ENCODE measurements at places on chromosomes 4 and X.

GRCh38 chr4:126592088-126592487, 1040.7 kb upstream of the INTU start:
- no peak for DNase-seq

DNA sequence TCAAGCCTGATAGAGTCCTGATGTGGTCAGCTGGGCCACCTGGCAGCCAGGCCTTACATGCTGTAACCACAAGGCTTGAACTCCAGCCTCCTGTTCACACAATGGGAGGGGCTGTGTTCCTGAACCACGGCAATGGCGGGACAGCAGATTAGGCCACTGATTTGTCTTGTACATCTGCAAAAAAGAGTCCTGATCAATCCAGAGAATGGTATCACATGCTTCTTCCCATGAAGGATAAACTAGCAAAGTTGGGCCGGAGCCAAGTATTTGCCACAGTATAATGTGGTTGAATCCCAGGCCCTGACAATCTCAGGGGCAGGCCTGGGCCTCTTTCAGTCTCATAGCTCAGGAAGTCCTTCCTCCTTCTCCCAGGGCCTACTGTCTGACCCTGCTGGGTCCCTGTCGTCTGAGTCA, 2182.5 kb upstream of the AGA start:
- DNase-seq, result no peak

DNA sequence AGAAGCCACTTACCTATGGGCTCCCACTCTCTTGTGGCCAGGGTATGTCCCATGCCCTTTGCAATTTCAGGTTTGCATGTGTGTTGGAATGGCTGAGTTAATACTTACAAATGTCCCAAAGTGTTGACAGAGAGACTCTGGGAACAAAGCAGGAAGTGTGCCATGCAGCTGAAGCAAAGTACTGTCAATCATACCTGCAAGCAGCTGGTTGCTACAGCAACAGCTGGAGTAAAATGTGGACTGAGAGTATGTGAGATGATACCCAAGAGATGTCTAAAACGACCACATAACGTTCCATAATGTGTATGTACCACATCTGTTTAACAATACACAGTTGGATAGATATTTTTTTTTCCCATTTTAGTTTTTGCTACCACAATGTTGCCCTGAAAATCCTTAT, 82.8 kb upstream of the CAMK2D start:
- DNase-seq, result no peak

- no peak for DNase-seq
These were observed 55.9 kb upstream of the IL15 start for GRCh38 chr4:141580523-141580922.

GRCh38 chrX:20499763-20500162, 233.1 kb upstream of the RPS6KA3 start:
- DNase-seq, result no peak

DNA sequence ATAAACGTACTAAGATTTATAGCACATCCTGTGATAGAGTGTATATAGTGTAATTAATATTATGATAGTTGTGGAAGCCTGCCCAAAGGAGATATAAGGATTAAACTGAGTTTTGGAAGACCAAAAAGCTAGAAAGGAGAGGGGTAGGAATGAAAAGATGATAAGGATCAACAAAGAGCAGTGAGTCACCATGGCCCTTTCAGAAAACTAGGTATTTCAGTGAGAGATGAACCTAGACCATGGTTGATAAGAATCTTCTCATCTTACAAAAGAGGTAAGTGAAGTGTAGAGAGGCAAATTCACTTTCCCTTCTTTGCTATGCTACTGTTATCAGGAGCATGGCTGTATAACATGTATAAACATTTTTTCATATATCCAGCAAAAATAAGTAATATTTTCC, 133.8 kb upstream of the PLAC1 start:
- DNase-seq, result no peak

GRCh38 chrX:15468036-15468435, 25.1 kb downstream of the PIR start:
- no peak for DNase-seq

DNA sequence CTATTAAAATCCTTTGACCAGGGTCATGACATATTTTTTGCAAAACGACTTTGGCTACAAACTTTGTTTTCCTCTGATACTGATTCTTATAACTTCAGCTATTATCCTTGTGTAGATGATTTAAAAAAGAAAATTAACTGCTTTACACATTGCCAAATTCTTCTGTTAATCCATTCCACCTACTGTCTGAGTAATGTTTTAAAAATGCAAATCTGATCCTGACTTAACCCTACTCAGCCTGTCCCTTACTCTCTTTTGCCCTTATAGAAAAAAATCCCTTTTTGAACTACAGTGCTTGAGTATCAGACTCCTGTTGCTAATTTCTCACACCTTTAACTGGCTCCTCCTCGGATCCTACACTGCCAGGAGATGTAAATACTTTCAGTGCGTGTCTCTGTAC, 723.1 kb downstream of the ADGRL3 start:
- no peak for DNase-seq

- no peak for DNase-seq
These were observed 40.4 kb downstream of the MCUB start for GRCh38 chr4:109600431-109600830.

GRCh38 chrX:48540028-48540375, 488 bp downstream of the TBC1D25 start:
- DNase-seq, result peak; percentile 39

DNA sequence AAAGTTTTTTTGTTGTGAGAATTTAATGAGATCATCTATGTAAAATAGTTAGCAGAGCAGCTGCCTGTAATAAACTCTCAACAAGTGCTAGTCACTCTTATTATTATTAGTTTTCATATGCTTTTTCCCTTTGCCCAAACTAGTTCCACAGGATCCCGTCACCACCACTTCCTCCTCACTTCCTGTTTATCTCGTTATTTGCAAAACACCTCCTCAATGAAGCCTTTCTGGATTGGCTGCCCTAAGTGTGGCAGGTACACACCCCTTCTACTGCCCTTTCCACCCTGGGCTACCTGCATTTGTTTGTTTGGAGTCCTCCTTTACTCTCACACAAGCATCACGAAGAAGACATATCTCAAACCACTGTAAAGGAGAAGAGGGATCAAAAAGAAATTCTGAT, 54.4 kb upstream of the KLF3 start:
- no peak for DNase-seq

- DNase-seq, result no peak
These were observed 55.6 kb downstream of the TLL1 start for GRCh38 chr4:165928601-165929000.

- no peak for DNase-seq
These were observed 2065.8 kb downstream of the ARAP2 start for GRCh38 chr4:34178476-34178875.

- no peak for DNase-seq
These were observed 246.1 kb upstream of the VCX start for GRCh38 chrX:7596822-7597221.

- no peak for DNase-seq
These were observed 398.7 kb upstream of the PPP1R2C start for GRCh38 chrX:43176686-43177085.

- DNase-seq, result no peak
These were observed 77.6 kb upstream of the ETNPPL start for GRCh38 chr4:108840426-108840975.

- DNase-seq, result no peak
These were observed 39.2 kb upstream of the TLR3 start for GRCh38 chr4:186029571-186030398.

DNA sequence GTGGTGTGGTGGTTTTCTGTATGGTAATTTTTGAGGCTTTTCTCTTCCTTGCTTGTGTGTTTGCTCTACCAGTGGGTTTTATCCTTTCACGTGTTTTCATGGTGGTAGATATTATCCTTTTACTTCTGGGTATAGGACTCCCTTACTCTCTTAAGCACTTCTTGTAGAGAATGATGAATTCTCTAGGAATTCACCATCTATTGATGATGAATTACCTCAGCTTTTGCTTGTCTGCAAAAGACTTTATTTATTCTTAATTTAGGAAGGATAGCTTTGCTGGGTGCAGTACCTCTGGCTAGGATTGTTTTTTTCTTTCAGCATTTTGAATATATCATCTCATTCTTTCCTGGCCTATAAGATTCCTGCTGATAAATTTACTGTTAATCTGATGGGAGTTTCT, 415.3 kb downstream of the PDGFC start:
- DNase-seq, result no peak

- DNase-seq, result no peak
These were observed 27.1 kb upstream of the SCRG1 start for GRCh38 chr4:173426064-173426463.

- DNase-seq, result no peak
These were observed 80.0 kb upstream of the MAB21L2 start for GRCh38 chr4:150501983-150502382.

- no peak for DNase-seq
These were observed 10.4 kb upstream of the NUDT6 start for GRCh38 chr4:122932763-122933162.
